ENCODE measurements at places on chromosomes 3 and 15.

GRCh38 chr15:51936105-51936478 lies 35.5 kb downstream of the LEO1 start:
- no peak for DNase-seq

- DNase-seq: peak; percentile 8
These were observed 147.8 kb downstream of the SHOX2 start for GRCh38 chr3:157958457-157958856.

DNA sequence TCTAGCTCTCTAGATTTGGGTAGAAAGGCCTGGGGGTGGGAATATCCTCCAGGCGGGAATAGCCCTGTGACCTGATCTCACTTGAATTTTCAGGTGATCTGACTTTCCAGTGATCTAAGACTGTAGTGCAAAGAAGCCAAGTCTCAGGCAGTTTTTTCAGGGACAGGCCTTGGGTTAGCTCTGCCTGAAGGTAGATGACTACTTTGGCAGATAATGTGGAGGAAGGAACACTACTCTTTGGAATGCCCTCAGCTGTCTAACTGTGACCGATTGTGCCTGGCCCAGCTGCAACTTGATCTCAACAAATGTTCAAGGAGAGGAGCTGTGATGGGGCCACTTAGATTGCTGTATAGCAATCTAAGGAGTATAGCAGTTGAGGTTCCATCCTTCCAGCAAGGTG lies 193.7 kb downstream of the TCF12 start:
- peak; percentile 29 for DNase-seq

- DNase-seq: no peak
These were observed 49.1 kb downstream of the CMTM7 start for GRCh38 chr3:32440611-32441350.

- no peak for DNase-seq
These were observed 368.6 kb upstream of the ROPN1 start for GRCh38 chr3:124360563-124360962.

DNA sequence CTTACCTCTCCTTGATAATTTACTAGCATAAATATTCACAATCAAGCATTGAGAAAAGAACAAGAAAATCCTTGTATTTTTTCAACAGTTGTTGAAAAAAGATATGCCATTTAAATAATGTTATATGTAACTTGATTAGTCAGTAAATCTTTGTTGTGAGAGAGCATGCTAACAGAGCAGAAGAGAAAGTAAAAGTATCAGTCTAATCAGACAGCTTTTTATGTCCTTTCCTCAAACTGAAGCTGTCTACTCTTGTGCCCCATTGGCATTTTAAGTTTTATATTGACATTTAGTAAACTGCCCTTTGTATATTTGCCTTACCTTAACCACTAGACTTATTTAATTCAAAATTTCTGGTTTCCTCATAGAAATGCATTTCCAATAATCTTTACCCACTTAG lies 668.7 kb downstream of the OTOL1 start:
- DNase-seq: no peak

DNA sequence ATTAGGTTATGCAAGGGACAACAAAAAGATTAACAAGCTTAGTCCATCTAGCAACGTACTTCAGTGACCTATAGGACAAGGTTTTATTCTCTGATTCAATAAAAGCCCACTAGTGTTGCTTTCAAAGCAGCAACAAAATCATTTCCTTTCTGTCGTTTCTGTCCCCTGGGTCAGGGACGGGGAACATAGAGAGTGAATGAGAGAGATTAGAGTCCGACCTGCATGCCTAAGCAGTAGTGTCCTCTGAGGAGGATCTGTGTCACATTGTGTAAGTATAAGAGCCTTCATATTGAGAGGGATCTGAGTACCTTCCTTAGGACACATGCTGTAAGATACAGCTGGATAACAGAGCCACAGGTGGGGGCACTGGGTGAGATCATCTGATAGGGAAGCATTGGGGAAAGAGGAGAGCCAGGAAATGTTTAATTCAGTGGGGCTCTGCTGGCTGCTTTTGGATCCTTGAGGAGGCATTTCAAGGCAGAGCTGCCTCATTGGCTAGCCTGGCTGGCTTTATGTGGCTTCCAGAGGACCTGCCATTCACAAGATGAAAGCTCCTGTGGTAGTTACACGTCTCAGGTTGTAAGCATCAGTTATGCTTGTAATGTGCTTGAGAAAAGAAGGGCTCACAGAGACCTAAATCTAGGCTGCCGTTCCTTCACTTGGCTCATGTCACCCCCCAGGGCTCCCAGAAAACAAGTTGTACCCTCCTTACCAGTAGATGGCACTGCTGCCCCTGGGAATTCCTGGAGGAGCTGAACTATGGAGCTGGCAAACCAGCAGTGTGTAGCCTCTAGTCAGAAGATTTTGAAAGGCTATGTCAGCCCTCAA lies 2.7 kb downstream of the TMEM108 start:
- DNase-seq: peak; percentile 59

GRCh38 chr3:178669758-178670157 lies 133.5 kb downstream of the KCNMB2 start:
- DNase-seq: no peak

- no peak for DNase-seq
These were observed 181.8 kb downstream of the FOXP1 start for GRCh38 chr3:71401695-71402231.

GRCh38 chr3:64063207-64063982 lies 40.1 kb upstream of the PSMD6 start:
- no peak for DNase-seq

DNA sequence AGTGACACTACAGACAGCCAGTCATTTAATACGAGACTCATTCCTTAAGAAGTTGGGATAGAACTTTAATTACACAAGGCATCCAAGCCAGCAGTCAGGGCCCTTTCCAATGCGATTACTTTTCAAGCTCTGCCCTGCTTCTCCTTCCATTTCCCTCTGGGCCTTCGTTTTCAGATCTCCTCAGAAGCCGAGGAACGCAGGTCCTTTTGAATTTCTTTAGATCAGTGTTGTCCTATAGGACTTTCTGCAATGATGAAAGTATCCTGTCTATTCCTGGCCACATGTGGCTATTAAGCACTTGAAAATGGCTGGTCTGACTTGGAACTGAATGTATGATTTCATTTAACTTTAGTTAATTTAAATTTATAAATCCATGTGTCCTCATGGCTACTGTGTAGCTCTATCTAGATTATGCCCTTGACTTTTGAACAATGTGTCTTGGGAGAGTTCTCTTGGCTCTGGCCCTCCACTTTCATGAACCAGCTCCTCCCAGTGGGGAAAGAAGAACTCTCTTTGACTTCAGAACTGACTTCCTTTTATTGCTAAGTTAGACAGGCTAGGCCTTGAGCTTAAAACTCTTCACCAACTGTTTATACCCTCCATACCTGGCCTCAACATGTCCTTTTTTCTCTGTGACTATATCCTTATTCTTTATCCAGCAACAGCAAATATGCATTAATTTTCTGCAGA lies 22.6 kb downstream of the TGFBR2 start:
- peak; percentile 56 for DNase-seq

DNA sequence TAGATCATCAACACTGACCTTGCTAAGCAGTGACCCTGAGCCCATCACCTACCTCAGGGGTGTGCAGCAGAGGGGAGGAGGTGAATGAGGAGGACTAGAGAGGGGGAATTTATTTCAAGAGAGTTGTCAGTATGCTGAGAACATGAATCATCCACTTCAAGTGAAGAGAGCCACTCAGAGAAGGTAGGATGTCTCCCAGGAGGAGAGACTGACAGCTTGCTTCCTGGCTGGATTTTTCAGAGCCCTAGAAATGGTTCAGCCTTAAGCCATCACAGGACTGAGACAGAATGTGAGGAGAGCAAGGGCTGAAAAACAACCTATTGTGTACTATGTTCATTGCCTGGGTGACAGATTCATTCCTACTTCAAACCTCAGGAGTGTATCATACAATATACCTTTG lies 34.8 kb downstream of the CCNL1 start:
- DNase-seq: no peak

Data from RPMI7951 (cell line).